T-cell (primary cell): ENCODE measurements at places on chromosomes 12 and 14.

- no peak for DNase-seq
These were observed 12.2 kb downstream of the FAIM2 start for GRCh38 chr12:49891476-49891875.

- no peak for DNase-seq
These were observed 230.2 kb downstream of the SLC41A2 start for GRCh38 chr12:104727726-104728465.

DNA sequence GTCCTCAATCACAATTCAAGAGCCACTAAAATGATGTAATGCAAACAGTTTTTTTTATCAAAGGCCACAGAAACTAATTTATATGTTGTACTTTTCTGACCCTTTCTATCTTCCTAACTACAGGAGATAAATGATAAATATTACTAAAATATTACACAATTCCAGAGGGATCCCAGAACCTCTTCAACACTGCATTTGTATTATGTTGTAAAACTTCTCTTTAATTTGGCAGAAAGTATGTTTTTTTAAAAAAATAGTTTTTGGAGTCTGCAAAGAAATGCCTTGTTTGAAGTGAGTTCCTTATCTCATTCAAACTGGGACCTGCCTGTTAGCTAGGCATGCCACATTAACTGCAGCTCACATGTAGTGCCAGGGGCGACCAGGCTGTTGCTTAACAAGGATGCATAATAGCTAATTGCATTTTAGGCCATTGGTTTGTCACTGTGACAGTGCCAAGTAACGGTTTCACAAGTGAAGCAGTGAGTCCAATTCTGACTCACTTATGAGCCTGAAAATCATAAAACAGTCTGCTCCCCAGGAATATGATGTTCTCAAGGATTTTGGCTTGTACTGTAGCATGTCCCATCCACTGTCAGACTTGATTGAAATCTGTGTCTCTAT is 266.9 kb downstream of the KTN1 start:
- DNase-seq: no peak

- DNase-seq: no peak
These were observed 7.7 kb downstream of the JDP2 start for GRCh38 chr14:75435473-75435872.

GRCh38 chr14:61321385-61322010 is at the start of gene PRKCH:
Gene PRKCH (plus strand): TSS chr14:61321579. CDS start chr14:61322102, 523 bp downstream.
- peak; percentile 90 for DNase-seq

- no peak for DNase-seq
These were observed 123.0 kb downstream of the GLT1D1 start for GRCh38 chr12:128976120-128976738.

GRCh38 chr12:76539727-76540126 is 19.8 kb downstream of the OSBPL8 start:
- DNase-seq: no peak

GRCh38 chr12:78739653-78740052 is 124.9 kb upstream of the SYT1 start:
- DNase-seq: no peak

DNA sequence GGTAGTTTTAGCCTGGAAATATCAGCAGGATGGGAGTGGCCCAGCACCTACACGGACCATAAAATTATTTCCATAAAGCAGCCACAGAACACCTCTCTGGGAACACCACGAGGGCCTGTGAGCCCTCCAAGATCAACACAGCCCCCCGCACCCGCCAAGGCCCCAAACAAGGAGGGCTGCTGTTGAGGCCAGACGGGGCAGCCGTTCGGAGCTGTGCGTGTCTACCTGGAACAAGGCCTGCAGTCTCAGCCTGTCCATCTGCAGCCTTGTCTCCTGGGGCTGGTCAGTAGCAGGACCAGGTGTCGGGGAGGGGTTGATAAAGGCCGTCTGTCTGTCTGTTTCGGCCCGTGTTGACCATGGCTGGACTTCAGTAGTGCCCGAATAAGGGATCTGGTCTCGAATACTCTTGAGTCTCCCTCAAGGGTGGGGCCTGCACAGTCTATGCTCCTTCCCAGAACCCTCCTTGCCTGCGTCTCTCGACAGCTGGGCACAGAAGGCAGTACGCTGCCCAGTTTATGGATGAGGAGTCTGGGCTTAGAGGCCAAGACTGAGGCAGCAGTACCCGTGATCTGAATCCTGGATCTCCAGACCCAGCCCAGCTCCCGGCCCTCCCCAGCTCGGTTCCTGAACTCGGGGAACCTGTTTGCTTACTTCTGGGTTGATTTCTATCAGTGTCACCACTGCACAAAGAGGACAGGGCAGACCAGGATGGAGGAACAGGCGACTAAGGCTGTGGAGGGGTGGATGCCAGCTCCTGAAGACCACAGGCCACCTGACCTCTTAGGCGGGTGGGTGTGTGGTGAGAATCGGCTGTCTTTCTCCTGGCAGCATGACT is 23.1 kb upstream of the DLK1 start:
- no peak for DNase-seq

GRCh38 chr12:131690320-131690719 is 20.6 kb upstream of the SFSWAP start:
- DNase-seq: no peak

DNA sequence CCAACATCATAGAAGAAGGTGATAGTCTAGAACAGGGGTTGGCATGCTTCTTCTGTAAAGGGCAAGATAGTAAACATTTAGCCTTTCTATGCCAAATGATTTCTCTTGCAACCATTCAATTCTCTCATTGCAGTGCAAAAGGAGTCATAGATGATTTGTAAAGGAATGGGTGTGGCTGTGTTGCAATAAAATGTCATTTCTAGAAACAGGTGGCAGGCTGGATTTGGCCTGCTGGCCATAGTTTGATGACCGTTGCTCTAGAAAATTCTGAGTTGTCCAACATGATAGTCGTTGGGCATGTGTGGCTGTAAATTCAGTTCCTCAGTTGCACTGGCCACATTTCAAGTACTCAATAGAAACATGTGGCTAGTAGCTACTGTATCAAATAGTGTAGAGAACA is 21.7 kb downstream of the SMCO2 start:
- no peak for DNase-seq

- DNase-seq: no peak
These were observed 40.8 kb downstream of the CCDC60 start for GRCh38 chr12:119375075-119375882.

DNA sequence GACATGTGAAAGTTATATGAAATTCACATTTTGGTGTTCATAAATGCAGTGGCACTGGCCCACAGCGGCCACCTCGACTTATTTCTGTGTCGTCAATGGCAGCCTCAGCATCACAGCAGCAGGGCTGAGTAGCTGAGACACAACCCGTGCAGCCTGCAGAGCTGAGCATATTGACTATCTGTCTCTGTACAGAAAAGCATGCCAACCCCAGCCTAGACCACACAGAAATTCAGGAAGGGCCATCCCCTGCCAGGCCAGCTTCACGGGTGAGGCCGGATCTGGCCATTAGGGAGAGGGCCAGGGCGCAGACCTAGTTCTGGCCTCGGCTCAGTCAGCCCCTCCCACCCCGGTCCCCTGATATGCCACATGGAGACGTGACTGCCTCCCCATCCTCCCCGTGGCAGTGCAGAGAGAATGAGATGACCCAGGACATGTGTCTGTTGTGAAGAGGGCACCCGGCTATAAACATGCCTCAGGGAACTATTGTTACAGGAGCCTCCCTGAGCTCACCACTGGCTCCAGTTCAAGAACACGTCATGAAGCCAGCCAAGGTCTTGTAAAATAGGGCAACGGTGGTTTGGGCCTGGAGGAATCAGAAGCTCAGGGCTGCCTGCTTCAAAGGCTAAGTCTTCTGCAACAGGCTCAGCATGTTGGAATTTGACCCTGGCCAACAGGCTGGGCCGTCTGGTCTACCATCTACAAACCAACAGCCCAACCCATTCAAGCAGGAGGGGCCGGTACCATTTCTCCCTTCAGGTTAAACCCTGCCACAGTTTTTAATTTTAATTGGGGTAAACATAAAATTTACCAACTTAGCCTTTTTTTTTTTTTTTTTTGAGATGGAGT is 25.5 kb downstream of the SCARB1 start:
- DNase-seq: no peak

DNA sequence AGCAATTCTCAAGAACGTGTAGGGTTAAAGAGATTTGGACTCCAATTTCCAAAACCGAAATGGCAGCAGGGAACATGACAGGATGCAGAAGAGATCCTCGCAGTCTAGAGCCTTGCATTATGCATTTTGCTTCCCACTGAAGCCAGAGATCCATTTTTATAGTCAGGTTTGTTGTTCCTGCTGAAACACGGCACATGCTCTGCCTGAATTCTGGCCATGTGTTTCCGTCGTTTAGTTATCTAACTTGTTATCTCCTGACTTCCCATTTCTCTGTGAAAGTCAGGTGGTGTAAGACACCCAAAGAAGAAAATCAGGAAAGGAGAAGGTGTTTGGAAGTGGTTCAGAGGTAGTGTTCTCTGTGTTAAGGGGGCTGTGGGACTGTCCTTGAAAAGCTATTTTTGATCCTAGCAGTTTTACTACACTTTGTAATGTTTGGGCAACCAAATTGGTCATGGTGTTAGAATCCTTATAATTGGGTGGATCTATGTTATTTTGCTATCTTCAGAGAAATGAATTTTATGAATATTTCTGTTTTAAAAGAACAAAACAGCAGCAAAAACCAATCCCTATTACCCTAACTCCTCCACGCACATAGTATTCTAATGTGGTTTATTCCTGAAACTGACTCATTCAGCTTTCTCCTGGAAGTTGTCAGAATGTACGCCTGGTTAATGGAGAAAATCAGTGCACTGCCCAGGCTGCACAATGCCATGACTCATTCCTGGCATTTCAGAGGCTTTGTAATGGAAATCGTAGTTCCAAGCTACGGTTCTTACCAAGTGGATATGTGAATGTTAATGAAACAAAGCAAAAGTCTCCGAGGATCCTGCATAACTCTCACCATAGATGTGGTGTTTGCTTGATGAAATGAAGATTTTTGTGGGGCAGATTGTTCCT is 110.1 kb downstream of the SAMD4A start:
- no peak for DNase-seq

GRCh38 chr12:66740732-66741131 is 61.9 kb upstream of the GRIP1 start:
- no peak for DNase-seq

DNA sequence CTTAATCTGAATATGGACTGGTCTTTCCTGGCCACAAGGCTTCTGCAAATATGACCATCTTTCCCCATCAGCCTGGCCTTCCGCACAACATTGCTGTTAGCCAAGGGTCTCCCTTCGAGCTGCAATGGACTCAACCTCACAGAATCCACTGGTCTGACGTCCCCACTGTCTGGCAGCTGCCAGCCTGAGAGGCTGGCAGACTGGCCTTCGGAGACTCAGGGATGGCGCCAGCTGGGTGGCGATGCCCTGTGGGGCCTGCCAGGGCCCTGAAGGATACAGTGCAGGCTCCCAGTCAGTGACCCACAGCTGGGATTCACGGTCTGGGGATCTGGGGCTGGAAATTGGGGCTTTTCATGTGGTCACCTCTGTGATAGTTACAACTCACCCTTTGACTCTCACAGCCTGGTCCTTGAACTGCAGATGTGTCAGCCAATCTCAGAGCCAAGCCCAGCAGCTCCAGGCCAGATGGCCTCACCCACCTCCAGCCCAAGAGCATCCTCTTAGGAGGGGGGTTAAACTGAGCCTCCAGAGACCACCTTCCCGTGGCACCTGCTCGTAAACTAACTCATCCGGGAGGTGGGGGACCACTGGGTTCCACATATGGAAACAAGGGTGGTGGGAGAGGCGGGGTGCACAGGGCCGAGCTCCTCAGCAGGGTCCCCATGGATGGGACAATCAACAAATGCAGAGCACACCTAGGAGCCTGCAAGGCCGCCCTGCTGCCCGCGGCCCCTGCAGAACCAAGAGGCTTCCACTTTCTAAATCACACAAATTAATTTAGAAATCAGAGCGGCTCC is 21.1 kb upstream of the C14orf180 start:
- DNase-seq: no peak

GRCh38 chr14:94405486-94405885 is 17.1 kb upstream of the SERPINA1 start:
- DNase-seq: no peak

DNA sequence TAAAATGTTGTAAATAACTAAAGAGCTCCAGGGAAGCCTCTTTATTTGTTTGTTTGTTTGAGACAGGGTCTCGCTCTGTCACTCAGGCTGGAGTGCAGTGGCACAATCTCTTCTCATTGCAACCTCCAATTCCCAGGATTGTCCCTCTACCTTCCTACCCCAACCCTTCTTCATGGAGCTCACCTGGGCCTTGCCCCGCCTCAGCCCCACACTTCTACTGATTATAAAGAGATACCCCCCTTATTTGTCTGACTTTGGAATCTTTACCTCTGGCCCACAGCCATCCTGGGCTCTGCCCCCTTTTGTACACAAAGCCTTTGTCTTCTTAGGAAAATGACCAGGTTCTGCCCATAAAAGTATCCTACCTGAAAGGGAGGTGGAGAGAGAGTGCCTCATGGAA is 9.1 kb upstream of the BLTP3B start:
- DNase-seq: no peak

DNA sequence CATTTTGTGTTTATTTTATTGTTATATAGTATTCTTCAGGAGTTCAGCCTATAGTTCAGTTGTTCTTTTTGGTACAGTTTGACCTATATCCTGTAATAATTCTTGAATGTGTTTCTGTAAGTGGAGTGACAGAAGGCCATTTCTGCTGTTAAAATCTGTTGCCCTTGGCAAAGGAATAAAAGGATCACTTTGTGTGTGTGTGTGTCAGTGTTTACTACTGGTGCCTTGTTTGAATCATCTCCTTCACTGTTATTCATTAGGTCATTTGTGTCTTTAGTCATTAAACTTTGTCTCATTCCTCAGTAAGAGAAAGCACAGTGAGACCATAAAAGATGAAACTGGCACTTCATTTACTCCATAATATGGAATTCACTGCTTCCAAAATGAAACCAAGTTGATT is 130.7 kb downstream of the TMTC2 start:
- DNase-seq: no peak
